ENCODE measurements at places on chromosomes 3 and 15. TPM values are rescaled to one million over a fixed set of nuclear protein-coding genes. Genes with fewer than 3 reads are reported as not detected.

Gene ANKRD63
- total RNA-seq = 0.67 TPM

Gene SLC6A11
- 0.11 TPM for total RNA-seq

Gene TP63
- 0.27 TPM for total RNA-seq

Gene GRK7
- not detected for total RNA-seq

Gene KLF15
- total RNA-seq = 0.11 TPM

Gene CFAP92
- total RNA-seq = not detected

Gene NEDD4
- 57.5 TPM for total RNA-seq

All from A549 treated with ZK216348 at 1 μM for 4 hours (cell line).